ENCODE measurements at places on chromosomes 13 and 19. TPM values are rescaled to one million over a fixed set of nuclear protein-coding genes. Genes with fewer than 3 reads are reported as not detected.

MEDAG gene
- total RNA-seq, result 10.8 TPM

DIS3 gene
- total RNA-seq, result 45.6 TPM

ZNF439 gene
- total RNA-seq, result 43.3 TPM

DHDH gene
- total RNA-seq, result not detected

KLF1 gene
- 2.1 TPM for total RNA-seq

NOVA2 gene
- 10.1 TPM for total RNA-seq

TEX29 gene
- not detected for total RNA-seq

NCR1 gene
- total RNA-seq, result not detected

TMEM221 gene
- total RNA-seq, result 2.5 TPM

CPB2 gene
- not detected for total RNA-seq

WASF3 gene
- total RNA-seq, result 61.2 TPM

ADM5 gene
- total RNA-seq, result 0.77 TPM

NALCN gene
- 11.3 TPM for total RNA-seq

ZNF490 gene
- 15.2 TPM for total RNA-seq

MISP3 gene
- 0.71 TPM for total RNA-seq

ZNF93 gene
- total RNA-seq, result 27.5 TPM

SSC5D gene
- total RNA-seq, result 20.5 TPM

KLK11 gene
- 4.7 TPM for total RNA-seq

GARIN5A gene
- total RNA-seq, result 0.55 TPM
